Eye (tissue), 1 donor: ENCODE measurements at places on chromosomes 5 and 9.

DNA sequence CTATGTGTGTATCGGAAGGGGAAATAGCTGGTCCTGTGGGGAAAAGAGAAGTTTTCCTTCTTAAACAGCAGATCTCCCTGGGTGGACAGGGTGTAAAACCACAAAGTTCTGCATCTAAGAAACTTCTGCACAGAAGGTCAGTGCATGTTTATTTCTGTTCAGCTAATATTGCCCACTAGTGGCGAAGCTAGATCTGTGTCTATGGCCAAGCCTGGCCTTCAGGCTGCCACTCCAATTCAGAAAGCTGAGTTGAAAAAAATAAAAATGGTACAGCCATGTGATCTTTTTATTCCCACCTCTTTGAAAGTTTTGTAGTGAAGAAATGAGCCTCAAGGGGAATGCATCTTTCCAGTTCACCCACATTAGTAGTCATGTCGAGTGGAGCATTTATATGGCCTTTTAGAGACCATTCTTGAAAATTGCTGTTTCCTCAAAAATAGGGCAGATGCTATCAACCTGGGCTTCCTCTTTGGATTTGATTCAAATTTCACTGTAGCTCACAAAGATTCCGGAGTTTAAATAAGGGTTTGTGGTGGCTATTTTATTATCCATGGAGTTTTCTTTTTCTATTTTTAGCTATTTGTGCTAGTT is 488.0 kb downstream of the PRELID2 start:
- DNase-seq, result peak; percentile 56

GRCh38 chr9:134892221-134892620 is 11.6 kb downstream of the FCN2 start:
- DNase-seq, result no peak

DNA sequence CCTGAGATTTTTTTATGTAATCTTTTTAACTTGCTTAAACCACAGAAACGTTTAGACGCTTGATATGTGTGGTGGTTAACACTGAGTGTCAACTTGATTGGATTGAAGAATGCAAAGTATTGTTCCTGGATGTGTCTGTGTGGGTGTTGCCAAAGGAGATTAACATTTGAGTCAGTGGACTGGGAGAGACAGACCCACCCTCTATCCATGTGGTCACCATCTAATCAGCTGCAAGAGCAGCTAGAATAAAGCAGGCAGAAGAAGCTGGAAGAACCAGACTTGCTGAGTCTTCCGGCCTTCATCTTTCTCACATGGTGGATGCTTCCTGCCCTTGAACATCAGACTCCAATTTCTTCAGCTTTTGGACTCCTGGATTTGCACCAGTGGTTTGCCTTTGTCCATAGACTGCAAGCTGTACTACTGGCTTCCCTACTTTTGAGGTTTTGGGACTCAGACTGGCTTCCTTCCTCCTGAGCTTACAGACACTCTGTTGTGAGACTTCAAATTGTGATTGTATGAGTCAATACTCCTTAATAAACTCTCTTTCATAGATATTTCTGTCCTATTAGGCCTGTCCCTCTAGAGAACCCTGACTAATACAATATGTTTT is 816.0 kb upstream of the CDH9 start:
- DNase-seq, result no peak

DNA sequence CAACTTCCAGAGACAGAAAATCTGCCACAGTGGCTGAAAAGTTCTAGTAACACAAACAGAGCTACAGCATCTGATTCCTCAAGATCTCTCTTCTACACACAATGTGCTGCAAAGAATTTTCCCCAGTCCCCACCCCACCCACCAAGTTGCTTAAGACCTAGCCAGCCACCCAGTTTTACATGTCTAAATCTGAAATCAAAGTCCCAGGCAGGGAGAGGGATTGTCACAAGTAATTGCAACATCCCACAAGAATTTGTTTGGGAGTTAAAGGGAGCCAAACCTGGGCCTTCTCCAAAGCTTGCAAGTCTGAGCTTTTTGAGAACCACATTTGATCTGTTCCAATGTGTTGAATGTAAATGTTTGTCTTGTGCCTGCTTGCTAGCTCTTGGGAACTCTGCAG is 15.5 kb downstream of the IGIP start:
- DNase-seq, result no peak

DNA sequence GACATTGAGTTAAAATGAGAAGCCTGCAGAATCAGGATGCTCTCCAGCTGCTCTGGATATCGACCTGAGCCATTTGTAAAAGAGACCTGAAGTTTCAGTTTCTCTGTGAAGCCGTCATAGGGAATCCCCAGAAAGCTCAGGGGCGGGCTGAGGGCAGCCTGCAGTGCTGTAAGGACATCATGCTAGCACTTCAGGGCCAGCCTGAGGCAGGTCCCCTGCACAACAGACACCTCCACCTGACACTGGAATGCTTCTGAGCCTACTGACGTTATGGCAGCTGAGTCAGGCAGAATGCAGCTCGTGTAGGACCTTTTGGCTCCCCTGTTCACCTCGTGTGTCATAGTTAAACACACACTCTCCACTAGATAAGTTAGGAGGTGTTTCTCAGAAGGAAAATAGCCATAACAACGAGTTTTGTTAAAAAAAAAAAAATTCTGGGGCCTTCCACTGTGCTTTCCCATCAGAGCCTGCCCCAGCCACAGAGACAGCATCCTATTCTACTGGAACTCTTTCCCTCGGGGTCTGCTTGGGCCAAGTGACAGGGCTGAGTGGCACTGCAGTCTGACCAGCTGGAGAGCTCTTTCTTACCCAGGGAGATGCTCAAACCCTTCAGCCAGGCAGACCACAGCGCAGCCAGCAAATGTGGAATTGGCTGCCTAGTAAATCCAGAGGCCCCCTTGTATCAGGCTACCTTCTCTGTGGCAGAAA is 354.9 kb downstream of the DIRAS2 start:
- DNase-seq, result peak; percentile 48

- no peak for DNase-seq
Observed at GRCh38 chr9:135606885-135607259, 32.5 kb downstream of the GLT6D1 start.

DNA sequence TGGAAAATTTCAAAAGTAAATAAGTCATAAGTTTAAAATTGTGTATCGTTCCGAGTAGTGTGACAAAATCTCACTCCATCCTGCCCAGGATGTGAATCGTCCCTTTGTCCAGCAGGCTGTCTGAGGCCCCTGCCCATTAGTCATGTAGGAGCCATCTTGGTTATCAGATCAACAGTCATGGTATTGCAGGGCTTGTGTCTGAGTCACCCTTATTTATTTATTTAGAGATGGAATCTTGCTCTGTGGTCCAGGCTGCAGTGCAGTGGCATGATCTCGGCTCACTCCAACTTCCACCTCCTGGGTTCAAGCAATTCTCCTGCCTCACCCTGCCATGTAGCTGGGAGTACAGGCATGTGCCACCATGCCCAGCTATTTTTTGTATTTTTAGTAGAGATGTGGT is 30.2 kb downstream of the ITGA2 start:
- no peak for DNase-seq

DNA sequence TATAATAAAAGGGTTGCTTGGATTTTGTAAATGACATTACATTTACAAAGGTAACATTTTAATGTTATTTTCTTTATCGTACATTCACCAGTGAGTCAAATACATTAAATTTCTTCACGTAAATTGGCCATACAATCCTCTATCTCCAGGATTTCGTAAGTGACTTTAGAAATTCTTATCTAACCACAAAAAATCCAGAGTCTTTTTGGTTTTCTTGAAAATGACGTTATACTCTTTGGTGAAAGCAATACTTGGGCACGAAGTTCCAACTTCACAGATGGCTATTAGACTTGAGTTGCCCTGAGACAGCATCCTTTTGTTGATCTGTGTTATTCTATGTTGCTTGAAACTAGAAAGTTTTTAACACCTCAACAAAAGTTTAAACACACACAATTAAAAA is 87.4 kb upstream of the CDH10 start:
- no peak for DNase-seq

- no peak for DNase-seq
Observed at GRCh38 chr5:13985731-13986418, 41.4 kb upstream of the DNAH5 start.

- DNase-seq, result no peak
Observed at GRCh38 chr9:83130541-83130940, 67.6 kb upstream of the RASEF start.

DNA sequence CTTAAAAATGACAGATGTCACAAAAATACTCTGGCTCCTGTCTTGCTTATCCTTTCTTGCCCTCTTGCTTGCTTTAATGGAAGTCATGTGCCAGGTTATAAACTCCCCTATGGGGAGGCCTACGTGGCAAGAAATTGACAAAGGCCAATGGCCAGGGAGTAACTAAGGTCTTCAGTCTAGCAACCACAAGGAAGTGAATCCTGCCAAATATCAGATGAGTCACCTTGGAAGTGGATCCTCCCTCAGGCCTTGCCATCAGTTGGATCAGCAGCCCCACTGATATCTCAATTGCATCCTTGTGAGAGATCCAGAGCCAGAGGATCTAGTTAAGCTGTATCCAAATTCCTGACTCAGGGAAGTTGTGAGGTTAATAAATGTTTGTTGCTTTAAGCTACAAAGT is 82.8 kb downstream of the CAAP1 start:
- no peak for DNase-seq

GRCh38 chr9:71357346-71357745 is 235.9 kb upstream of the TRPM3 start:
- no peak for DNase-seq

DNA sequence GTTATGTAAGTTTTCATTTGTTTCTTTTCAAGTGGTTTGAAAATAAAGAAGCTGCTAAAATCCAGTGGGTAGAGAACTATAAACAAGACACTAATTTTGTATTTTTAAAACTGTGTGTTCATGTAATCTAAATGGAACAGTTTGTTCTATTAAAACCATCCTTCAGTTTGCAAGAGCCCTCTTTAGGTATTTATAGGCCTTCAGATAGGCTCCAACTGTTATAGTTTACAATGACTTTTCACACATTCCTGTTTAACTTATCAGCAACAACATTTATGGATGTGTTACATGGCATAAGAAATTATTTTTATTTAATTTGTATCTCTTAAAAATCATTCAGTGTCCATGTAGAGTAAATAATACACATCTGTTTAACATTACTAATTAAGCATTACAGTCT is 126.7 kb upstream of the SLCO6A1 start:
- no peak for DNase-seq

GRCh38 chr9:92432350-92432749 is 8.1 kb upstream of the OMD start:
- no peak for DNase-seq

DNA sequence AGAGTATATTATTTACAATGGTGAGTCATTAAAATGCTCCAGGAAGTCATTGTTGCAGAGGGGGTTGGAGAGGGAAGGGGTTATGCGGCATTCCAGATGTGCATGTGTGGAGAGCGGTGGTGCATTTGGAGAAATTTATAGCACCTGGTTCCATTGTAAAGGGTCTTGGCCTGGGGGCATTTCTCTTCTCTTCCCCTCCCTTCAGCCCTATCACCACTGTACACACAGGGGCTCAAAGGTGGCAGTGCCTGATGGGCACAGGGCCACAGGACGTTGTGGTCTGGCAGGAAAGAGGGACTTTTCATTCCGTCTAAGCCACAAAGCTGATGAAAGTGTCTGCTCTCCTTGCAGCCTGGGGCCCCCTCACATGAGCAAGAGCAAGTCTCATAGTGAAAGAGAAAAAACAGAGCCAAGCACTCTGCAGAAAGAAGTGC is 442.4 kb upstream of the ZNF462 start:
- no peak for DNase-seq

GRCh38 chr5:154351566-154351965 is 94.2 kb upstream of the SAP30L start:
- DNase-seq, result no peak

DNA sequence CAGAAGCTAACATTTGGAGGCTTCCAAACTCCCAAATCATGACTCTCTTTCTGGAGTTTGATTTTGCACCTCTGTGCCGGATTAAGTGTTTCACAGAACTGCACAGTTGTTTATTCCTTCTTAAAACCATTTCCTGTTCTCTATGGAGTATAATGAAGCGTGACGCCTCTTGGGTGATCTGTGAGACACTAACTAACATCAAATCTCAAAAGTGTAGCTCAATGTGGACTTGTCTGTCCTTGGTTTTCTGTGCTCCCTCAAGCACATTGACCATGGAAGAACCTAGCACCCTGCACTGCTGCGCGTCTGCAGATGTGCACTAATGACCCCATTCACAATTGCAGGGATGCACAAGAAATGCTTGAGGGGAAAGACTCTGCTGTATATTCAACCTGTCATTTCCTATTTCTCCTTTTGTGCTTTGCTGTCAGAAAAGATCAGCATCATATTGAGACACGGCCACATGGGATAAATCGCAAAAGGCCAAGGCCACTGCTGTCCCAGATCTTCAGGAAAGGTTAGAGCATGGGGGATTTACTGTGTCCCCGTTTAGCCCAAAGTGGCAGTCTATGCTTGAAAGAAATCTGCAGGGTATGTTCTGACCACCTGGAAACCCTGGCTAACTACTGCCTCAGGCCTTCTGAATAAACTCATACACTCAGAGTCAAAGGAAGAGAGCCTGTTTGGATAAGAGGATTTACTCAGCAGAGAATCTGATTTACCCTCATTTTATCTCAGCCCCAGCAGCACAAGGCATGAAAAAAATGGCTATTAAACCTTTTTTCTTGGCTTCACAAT is 109.6 kb downstream of the BAAT start:
- peak; percentile 100 for DNase-seq

DNA sequence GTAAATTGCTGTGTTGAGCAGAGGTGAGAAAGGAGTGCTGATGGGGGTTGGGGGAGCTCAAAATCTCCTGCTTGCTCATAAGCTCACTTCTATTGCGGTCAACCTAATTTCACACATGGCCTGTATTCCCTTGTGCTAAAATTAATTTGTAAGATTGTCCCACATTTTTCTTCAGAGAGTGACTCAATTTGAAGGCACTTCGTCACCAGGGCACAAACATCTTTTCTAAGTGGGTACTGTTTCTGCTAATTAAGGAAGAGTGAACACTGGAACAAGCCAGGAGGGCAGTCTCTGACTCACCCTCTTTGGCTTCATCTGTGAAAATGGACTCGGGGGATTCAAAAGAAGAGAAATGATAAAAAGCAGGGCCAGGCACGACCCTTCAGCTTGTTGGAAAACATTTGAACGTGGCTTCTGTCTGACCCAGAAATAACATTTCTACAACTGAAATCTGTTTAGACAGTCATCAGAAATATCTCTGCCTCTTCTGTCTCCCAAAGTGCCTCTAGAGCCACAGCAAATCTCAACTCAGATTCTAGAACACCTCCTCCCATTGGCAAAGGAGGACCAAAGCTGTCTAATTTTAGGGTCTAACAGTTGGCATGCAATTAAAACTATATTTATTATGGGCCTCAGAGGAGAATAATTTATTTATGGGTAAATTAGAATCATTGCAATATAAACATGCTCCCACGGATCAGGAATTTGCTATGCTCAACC is 49.8 kb downstream of the FEM1C start:
- DNase-seq, result no peak

GRCh38 chr9:77915744-77916143 is 115.9 kb downstream of the GNAQ start:
- DNase-seq, result peak; percentile 13

DNA sequence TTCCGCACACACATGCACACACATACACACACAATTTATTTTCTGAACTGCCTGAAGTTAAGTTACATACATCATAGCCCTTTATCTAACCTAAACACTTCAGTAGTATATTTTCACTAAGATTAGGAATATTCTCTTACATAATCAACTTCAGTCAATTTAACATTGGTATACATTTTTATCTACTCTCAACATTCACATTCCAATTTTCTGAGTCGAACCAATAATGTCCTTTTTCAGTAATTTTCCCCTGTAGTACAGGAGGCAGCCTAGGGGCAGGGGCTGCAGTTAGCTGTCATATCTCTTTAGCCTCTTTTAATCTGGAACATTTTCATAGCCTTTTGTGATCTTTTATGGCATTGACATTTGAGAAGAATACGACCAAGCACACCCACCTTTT is 150.1 kb downstream of the DAB2IP start:
- DNase-seq, result no peak

GRCh38 chr9:136086213-136086881 is 8.7 kb downstream of the NACC2 start:
- DNase-seq, result no peak
